GM12891 (cell line): ENCODE measurements at places on chromosomes 11 and 22.
A peak's percentile ranks its signal among the peaks of the same experiment; 100 is the strongest.

GRCh38 chr11:76526878-76527277 is 82.1 kb downstream of the EMSY start:
- DNase-seq, result no peak

DNA sequence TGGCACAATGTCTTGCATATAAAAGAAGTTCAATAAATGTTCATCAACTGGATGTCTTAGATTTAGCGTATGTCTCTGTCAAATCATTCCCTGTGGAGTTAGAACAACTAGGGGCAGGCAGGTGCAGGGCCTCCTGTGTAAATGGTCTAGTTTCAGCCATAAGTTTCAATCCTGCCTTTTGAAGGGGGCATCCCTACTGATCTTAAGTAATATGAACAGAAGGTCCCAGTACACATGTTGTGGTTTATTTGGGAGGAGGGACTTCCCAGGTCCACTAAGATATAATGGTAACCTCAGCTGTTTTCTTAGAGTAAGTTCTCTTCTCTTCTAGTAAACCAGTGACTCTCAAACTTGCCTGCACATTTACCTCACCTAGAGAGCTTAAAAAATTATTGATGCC is 19.8 kb downstream of the TTC12 start:
- DNase-seq, result no peak

DNA sequence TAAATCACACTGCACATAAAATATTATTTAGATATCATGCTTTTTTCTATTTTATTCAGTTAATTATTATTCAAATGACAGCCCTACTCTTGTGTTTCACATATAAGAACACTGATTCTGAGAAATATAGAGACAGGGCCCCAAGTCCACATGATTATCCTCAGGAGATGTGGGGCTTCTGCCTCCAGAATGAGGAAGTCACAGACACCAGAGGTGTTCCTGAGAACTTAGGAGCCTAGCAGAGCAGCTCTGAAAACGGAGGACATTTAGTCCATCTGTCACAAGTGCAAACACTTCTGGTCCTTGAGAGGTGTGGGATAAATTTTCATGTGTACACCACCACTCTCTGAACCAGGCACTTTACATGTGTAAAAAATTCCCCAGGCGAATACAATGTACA is 26.2 kb downstream of the TRIM66 start:
- no peak for DNase-seq

DNA sequence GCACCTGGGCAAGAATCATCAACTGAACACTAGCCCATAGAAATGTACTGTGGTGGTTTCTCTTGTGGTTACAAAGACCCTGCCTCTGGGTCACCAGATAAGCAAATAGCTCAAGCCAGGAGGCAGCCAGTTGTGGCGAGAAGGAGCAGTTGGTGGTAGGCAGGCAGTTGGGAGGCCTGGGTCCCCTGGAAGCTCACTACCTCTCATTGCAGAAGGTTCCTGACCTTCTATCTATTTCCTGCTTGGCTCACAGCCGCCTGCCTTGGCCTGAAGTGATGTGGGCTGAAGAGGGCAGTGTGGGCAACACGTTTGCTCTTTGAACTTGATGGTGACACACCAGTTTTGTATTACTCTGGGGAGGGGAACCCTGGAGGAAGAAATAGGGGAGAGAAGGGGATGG is 34.7 kb downstream of the NECTIN1 start:
- DNase-seq, result no peak

DNA sequence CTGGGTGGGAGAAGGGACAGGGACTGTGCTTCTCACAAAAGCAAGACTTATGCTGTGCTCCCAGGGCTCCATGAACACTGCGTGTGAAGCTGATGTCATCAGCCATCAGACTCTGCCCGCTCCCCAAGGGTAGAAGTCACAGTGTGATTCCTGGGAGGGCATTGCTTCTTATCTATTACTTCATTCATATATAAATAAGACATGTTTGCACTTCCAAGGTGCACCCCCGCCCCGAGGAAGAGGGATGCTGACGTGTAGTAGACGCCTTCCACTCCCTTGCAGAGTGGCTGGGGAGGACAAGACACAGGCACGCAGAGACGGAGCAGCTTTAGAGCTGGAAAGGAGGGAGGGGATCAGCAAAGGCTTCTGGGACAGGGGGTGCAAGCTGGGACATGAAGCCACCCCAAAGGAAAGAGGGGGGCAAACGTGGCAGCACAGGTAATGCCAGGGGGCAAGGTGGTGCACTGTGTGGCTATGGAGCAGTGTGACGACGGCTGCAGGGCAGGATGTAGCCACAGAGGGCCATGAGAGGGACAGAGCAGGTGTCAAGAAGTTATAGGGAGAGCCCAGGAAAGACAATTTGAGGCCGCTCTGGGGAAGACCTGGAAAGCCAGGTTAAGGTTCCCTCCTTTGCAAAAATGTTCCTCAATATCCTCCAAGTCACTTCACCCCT is 558.5 kb downstream of the MN1 start:
- DNase-seq, result no peak

- DNase-seq, result no peak
These were observed 5.5 kb downstream of the H19 start for GRCh38 chr11:1992111-1992510.

GRCh38 chr11:70000228-70000627 is 77.9 kb upstream of the ANO1 start:
- no peak for DNase-seq

- DNase-seq, result no peak
These were observed 25.3 kb downstream of the STIM1 start for GRCh38 chr11:3880724-3881123.

GRCh38 chr22:22838148-22838786 is 49.3 kb upstream of the IGLL5 start:
- no peak for DNase-seq

- DNase-seq, result no peak
These were observed 60.0 kb downstream of the OTOG start for GRCh38 chr11:17607083-17607429.

- no peak for DNase-seq
These were observed 18.6 kb upstream of the APLP2 start for GRCh38 chr11:130051082-130051481.

DNA sequence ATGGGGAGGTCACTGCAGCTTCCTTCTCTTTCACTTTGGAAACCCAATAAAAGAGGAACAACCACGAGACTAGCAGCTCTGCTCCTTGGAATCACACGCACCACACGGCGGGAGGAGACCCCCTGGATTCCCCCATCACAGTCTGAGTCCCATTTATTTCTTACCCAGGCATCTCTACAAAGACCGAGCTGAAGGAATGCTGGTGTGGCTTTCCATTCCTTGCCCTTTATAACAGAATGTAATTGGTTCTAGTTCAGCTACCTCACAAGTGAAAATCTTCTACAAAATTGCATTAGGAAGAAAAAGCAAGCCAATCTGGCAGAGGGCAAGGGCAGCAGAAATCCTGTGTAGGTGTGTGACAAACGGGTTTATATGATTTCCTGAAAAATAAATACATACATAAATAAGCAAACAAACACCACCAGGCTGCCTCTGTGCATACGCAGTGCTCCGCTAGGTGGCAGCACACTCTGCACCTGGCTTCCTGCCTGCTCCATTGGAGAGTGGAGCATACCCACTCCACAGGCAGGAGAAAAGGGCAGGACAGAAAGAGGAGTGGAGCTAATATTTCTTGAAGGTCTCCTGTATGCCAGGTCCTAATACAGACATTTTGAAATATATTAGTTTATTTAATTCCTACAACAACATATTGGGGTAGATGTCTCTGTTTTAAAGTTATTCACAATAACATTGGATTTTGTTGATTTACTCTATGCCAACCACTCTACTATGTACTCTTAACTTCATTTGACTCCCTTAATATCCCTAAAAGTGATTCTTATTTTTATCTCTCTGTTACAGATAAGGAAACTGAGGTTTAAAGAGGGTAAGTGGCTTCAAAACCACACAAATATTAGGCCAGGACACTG is 673.1 kb downstream of the KCNA4 start:
- no peak for DNase-seq

GRCh38 chr11:86219311-86220193 is 25.0 kb upstream of the EED start:
- no peak for DNase-seq

- no peak for DNase-seq
These were observed 39.2 kb upstream of the SLN start for GRCh38 chr11:107751082-107751481.

DNA sequence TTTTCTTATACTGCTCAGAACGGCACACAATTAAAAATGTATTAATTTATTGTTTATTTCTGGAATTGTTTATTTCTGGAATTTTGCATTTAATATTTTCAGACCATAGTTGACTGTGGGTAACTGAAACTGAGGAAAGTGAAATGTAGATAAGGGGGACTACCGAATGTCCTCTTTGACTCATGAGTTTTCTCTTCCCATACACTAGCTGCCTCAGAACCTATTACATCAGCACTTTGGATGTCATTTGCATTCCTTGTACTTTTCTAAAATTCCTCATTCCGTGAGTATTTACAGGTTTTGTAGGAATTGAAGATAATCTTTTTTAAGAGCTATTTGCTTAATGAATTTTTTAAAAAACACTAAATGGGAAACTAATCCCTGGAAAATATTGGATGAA is 29.8 kb downstream of the ZC3H12C start:
- DNase-seq, result no peak

DNA sequence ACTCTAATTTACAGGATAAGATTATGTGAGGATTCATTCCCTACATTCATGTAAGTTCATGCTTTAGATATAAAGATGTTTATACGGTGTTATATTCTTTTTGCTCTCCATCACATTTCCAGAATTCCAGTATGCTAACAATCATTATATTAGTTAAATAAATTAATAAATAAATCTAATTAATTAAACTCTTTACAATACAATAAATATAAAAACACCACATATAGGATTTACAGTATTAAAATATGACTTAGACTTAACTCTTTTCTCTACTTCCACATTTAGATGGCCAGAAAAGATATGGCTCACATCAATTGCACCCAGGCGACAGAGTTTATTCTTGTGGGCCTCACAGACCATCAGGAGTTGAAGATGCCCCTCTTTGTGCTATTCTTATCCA is at the start of gene OR8U1:
OR8U1 (plus strand) TSS at position 301 of the 400 bp plus-strand sequence; CDS start at position 301, 0 bp downstream.
- DNase-seq, result no peak

DNA sequence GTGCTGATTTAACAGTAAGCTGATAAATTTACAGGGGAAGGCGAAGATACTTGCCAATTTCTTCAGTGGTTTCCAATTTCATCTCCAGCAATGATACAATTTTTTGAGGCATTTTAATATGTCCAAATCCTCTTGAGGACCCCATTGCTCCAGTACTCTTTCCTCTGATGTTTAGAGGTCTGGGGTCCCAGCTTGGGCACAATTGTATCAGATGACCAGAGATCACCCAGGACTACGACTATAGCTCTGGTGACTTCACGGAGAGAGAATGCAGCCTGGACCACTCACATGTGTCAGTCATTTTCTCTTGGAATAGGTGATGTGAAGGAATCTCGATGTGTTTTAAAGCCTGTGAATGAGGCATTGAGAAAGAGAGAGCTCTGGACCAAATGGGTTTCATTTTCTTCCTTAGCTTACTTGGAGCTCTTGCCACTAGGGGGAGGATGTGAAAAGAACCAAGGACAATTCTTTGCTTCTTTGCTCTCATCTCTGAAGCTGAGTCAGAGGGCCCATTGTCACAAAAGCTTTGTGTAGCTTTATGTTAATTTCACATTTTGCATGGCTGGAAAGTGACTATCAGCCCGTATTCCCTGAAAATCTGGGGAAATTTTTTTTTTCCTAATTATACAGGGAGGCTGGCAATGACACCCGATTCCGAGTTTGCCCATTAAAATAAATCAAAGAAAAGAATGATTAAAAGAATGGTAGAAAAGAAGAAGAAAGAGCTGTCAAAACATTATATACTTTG is 6.7 kb upstream of the CCDC90B start:
- peak; percentile 19 for DNase-seq

DNA sequence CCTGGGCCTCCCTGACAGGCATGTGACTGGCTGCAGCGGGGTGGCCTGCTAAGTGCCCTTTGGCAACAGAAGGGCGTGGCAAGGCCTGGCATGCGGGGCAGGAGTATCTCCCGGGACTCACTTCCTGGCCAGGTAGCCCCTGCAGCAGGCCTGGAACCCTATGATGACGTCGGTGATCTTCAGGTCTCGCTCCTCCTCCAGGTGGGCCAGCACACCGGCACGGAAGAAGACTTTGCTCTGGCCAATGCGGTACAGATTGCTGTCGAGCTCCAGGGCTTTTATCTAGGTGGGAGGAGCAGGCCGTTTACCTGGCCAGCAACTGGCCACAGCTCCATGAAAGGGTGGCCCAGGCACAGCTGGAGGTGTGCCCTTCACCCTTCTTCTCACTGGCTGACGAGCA is 50.9 kb downstream of the APOL1 start:
- no peak for DNase-seq

GRCh38 chr22:49633010-49633324 is 194.7 kb downstream of the BRD1 start:
- no peak for DNase-seq

- DNase-seq, result no peak
These were observed 6.6 kb upstream of the CDC42EP1 start for GRCh38 chr22:37553725-37554124.

- DNase-seq, result no peak
These were observed 46.8 kb downstream of the BBOX1 start for GRCh38 chr11:27087432-27087831.

DNA sequence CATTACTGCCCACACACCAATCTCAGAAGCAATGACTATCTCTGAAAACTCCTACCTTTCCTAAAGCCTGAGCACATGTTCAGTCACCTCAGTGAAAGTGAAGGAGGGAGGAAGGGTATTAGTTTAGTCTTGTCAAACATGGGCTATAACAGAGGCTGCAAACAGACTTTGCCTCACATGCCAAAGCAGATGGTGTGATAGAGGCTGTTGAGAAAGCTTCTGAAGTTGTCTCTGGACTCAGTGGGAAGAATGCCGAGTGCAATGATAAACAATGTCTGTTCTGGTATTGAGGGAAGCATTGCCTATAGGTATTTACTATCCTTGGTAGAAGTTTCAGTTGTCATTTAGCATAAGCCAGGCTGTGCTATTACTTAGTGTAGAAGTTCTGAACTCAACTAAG is 314.5 kb upstream of the CCDC90B start:
- no peak for DNase-seq

DNA sequence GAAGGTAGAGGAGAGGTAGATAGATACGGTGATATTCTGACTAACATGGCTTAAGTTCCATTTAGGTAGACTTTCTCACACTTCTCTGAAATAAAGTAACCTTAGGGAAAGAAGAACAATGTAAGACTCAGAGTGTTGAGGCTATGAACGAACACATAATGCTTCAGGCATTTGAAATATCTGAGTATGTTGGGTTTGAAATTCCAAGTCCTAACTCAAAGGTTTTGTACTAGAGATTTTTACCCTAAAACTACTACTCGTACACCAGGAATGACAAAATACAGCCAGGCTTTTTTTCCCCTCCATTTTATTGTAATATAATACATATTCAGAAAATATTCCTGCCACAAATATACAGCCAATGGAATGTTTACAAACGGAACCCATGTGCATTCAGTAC is 592.6 kb downstream of the ETS1 start:
- DNase-seq, result no peak

DNA sequence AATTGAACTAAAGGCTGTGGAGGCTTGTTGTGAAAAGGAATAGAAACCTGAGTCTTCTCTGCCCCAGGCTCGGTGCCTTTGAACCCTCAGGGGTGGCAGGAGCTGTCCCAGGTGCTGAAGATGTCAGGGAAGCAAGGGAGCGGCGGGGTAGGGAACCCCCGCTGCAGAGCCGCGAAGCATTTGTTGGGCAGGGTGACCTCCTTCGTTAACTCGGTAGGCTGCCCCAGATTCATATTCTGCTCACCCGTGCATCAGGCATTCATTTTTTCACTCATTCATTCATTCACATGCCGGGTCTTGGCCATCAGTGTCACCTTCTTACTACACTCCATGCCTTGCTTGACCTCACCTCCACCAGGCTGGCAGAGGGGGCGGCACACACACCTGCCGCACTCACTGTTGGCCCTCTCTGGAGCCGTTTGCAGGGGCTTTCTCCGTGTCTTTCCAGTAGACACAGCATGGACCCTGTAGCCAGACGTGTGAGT is 618.9 kb downstream of the BRD1 start:
- no peak for DNase-seq
